AG04449 (cell line): ENCODE measurements at places on chromosomes 3 and 15.

DNA sequence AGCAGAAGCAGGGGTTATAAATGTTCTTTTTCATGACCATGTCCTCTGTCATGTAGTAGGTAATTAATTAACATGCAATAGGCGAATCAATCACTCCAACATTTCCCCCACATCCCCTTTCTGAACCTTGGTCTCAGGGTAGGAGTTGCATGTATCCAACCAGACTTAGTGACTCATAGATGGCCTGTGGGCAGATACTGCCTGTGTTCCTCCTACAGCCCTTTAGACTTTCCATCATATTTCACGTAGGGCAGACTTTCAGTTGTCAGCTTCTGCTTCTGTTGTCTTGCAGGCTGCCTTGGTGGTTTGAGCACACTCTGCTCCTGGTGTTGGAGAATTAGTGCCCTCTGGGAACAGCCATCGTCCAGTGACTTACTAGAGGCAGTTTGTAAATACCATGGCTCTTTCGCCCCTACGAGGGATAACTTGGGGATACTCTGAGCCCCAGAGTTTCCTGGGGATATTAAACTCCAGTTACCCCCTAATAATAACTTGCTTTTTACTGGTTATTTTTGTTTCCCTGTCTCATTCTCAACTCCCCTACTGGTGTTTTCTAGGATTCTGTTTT, 244.4 kb downstream of the EDEM1 start:
- DNase-seq = no peak

- DNase-seq = no peak
These were observed 95.6 kb downstream of the APBA2 start for GRCh38 chr15:28981351-28981720.

GRCh38 chr15:69991551-69991980, 106.2 kb downstream of the TLE3 start:
- no peak for DNase-seq

DNA sequence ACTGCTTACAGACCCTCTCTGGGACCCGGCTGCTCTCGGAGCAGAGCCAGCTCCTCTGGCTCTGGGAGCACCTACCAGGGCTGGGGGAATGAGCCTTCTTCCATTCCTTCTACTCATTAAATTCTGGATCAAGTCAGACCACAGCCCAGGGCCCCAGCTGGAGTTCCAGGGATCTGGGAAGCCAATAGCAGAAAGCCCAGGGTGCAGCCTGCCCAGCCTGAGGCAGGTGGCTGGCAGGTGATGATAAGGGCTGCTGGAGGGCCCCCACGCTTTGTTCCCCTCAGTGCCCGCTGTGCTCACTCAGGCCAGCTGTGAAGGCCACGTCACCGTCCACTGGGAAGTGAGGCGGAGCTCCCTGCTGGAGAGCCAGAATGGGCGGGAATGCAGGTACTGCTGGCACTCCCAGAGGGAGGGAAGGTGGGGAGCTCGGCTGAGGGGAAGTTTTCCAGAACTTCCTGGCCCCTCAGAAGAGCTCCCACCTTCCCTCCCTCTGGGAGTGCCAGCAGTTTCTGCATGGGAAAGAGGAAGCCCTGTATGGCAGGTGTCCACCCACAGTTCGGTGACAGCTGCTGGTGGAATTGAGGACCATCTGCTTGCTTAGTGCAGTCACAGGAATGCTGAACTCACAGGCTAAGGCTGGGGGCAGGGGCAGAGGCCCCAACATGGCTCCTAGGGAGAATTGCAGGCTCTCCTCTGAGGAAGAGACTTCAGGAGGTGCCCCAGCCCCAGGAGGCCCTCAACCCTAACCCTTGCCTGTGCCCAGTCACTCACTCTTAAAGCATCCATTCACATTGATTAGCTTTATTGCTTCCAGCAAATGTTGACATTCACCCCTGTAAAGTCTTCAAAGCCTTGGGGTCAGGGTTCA, 12.6 kb upstream of the RTP3 start:
- no peak for DNase-seq

DNA sequence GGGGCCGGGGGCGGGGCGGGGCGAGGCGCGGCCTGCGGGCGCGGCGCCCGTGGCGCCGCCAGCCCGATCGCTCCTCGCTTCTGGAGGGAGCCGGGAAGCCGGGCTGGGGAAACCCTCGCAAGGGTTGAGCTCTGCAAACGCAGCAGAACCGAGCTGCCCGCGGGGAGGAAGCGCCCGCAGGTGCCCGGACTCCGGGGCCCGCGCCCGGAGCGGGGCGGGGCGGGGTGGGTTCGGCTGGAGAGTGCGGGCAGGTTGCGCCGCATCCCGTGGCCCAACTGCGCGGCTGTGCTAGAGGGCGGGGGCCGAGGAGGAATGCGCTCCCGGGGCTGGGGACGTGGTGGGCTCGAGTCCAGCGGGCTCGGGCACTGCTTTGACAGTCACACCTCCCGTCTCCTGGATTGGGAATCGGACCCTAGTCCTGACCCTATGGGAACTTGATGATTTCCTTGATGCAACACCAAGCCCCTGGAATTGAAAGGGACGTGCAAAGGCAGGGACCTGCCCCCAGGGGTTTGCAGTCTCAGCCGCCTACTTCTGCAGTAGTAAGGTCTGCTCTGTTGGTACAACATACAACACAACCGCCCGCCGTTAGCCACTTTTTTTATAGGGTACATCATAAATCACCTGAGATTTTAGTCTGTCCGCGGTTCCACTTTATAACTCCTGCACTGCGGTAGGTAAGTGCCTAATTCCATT, 34.3 kb downstream of the ZBTB38 start:
- no peak for DNase-seq

DNA sequence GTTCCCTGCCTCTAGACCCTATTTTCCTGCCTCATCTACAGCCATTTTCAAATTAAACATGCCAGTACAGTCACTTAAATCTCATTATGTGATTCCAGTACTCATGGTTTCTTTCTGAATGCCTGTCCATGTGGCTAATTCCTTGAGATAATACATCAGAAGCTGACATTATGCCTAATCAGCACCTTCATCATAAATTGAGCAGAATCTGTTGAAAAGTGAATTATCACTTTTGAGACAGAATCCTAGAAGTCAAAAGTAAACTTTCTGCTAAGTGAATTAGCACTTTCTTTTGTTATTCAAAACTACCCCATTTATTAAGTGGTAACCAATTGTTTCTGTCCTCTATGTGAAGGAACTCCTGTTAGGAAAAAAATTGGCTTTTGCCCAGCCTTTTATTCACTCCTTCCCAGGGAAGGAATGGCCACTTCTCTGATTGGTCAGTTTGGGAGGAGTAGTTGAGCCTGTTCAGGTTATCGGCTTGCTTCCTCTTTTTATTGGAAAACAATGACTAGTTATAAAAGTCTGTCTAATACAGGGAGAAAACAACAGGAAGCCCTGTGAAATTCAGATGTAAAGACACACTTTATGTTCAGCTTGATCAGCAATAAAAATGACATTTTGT, 40.5 kb downstream of the OSTN start:
- no peak for DNase-seq

DNA sequence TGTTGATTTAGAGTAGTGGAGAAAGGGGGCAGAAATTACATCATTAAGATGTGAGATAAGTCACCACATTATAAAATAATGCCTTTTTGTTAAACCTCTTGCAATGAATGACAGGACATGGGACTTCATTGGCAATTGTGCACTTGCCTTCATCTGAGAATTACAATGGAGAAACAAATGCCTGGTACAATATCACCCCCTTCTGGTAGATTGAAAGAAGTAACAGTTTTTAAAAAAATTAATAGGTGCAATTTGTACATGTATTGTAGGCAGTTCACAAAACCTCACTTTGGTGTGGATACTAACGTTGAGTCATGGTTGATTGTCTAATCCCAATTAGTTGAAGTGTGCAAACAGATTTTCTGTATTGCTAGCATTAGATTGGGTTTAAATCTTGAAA, 4.6 kb upstream of the P2RY14 start:
- no peak for DNase-seq

DNA sequence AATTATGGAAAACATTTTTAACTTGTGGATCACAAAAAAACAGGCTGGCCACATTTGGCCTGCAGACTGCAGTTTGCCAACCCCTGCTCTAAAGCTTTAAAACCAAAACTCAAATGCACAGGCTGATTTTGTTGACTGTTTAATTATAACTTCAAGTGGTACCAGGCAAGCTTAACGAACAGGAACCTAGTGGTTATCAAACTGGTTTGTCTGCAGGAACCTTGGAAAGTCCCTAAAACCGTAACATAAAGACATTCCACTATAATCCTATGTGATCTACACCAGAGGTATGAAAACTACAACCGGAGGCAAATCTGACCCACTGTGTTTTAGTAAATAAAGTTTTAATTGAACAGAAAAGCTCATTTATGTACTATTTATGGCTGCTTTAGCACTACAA, 52.4 kb downstream of the TBL1XR1 start:
- no peak for DNase-seq

DNA sequence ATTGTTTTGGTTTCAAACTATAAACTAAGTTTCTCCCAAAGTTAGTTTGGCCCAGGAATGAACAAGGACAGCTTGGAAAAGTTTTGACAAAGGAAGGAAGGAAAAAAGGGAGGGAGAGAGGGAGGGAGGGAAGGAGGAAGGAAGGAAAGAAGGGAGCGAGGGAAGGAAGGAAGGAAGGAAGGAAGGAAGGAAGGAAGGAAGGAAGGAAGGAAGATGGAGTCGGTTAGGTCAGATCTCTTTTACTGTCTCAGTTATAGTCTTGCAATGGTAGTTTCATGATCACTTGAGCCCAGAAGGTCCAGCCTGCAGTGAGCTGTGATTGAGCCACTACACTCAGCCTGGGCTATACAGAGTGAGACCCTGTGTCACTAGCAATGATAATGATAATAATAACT, 12.3 kb upstream of the UBXN7 start:
- DNase-seq = no peak

GRCh38 chr3:6542795-6543194, 318.1 kb upstream of the GRM7 start:
- DNase-seq = no peak

GRCh38 chr15:56205061-56205876, 38.4 kb downstream of the RFX7 start:
- DNase-seq = no peak

GRCh38 chr15:41849204-41849603, 10.6 kb downstream of the PLA2G4B start:
- DNase-seq = no peak

DNA sequence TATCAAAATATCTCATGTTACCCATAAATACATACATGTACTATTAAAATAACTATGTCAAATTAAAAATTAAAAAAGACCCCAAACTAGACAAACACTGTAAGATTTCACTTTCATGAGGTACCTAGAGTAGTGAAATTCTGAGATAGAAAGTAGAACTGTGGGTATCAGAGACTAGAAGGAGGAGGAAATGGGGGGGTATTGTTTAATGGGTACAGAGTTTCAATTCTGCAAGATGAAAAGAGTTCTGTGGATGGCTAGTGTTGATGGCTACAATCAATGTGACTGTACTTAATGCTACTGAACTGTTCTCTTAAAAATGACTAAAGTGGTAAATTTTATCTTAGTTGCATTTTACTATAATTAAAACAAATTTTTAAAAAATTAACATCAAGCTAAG, 36.6 kb downstream of the RFX7 start:
- no peak for DNase-seq

GRCh38 chr3:39051649-39052561, at the start of the genes SCN11A and WDR48:
Gene SCN11A (minus strand): TSS chr3:39051944. CDS start chr3:38950362, 101,582 bp downstream.
Gene WDR48 (plus strand): TSS chr3:39052016. CDS start chr3:39052026, 10 bp downstream.
- DNase-seq = no peak

GRCh38 chr15:63923993-63924950, 90.5 kb upstream of the HERC1 start:
- no peak for DNase-seq

DNA sequence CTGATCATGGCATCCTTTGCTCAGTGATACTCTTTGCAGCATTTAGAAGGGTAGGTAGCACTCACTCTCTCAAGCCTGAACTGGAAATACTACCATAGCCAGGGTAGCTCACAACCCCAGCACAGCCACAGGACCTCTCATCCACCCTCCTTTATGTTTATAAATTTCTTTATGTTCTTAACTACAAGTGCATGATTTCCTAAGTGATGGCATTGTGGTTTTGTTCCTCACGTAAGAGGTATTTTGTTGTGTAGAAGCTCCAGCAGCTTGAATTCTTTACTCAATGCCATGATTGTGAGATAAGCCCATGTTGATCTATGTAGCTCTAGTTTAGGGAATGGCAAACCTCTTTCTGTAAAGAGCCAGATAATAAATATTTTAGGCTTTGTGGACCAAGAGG, 7.9 kb upstream of the RTP3 start:
- DNase-seq = peak; percentile 81

DNA sequence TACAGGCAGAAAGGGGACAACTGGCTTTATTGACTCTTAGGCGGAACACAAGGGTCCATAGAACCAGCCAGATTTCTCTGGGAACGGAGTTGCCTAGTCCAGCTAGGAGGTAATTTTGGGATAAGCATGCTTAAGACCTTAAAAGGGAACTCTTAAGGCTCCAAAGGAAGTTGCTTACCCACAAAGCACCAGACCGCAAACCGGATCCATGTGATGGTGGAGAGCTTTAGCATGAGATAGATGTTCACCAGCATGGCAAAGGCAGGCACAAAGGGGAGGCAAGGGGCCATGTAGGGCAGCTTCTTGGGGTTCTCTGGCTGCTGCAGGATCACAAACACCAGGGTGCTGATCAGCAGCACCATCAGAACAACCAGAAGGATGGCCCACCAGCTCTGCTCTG, 61.4 kb downstream of the CLDN11 start:
- DNase-seq = no peak
